ENCODE measurements at places on chromosomes 7 and 10.
A peak's percentile ranks its signal among the peaks of the same experiment; 100 is the strongest.

- DNase-seq = no peak
Measured at GRCh38 chr7:2529161-2530070, 9.8 kb downstream of the LFNG start.

- DNase-seq = no peak
Measured at GRCh38 chr10:3210251-3210877, 37.8 kb upstream of the PITRM1 start.

GRCh38 chr7:47249361-47249760 is 332.6 kb downstream of the TNS3 start:
- DNase-seq = no peak

DNA sequence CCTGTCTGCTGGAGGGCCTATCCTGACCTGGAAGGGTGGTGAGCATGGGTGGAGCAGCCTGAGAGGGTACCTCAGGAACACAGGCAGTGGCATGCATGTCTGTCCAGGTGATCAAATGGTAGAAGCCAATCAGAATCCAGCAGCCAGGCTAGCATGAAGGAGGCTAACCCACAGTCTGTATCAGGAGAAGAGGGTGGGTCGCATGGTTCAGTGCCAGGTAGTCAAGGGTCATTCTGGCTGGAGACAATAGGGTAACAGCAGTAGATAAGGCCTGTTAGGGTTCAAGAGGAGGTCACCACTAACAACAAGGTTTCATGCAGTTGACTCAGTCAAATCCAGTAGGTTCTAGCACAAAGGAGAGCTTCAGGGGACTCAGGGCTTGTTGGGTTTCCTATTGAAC is 10.4 kb downstream of the ALDH18A1 start:
- DNase-seq = no peak

GRCh38 chr10:104123397-104123796 is 1.4 kb downstream of the SFR1 start:
- DNase-seq = no peak

DNA sequence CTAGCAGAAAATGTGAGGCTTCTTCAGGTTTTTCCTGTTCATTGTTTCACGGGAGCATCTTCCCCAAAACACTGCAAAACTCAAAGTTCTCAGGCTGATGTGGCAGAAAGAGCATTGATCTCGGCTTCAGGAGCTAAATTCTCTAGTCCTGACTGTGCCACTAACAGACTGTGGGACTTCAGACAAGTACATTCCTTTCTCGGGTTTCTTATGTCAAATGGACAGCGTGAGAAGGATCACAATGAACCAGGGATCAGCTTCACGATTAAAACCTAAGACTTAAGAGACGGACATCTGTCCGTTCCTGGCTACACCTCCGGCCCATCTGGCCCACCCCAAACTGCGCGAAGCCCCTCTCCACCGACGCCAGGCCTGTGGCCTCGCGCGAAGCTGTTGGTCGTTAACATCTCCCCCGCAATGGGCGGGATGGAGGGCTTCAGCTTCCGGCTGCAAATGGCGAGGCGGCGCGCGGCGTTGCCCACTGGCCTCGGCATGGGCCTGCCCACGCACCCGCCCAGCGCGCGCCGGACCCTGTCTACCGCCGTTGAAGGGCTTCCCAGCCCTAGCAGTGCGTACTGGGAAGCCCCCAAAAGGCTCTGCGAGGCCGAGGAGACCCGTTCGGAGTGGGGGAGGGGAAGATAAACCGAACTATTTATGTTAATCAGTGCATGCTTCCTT is 549 bp upstream of the DDX50 start:
- no peak for DNase-seq

- DNase-seq = no peak
Measured at GRCh38 chr7:76202666-76203030, 952 bp downstream of the SRRM3 start.

DNA sequence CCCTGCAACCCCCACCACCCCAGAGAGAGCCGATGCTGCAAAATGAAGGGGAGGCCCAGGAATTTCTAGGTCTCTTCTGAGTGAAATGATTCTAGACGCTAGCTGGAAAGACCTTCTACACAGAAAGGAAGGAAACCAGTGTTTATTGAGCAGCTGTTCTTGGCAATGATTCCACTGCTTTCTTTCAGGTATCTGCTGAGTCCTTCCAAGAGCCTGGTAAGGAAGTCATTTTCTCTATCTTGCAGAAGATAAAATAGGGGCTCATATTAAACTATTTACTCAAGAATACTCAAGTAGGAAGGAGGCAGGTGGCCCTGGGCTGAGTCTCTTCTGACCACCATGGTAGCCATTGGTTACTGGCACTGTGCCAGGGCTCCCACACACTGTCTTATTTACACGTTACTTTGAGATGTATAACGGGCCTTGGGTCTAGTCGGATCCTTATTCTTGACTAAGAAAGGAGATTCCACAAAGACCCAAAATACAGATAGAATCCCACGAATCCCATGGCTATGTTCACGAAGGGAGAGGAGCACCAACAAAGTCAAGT is 112.1 kb downstream of the GALNT11 start:
- DNase-seq = no peak

DNA sequence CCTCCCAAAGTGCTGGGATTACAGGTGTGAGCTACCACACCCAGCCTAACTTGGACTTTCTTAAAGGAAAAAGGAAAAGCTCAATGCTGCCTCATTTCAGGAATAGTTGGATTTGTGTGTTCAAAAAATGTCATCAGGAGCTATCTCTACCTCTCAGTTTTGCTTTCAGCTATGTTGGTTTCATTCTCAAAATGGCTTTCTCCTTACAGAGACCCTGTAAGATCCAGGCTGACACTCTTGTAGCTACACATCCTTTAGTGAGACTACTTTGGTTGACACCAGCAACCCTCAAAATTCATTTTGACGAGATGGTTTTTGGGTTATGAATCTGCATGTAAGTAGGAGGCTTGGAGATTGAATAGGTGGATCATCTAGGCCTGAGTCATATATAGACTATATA is 269.7 kb upstream of the SORCS1 start:
- DNase-seq = no peak

GRCh38 chr10:132257271-132257670 is 50.5 kb downstream of the STK32C start:
- DNase-seq = no peak

- DNase-seq = no peak
Measured at GRCh38 chr10:69979174-69979573, 73.5 kb upstream of the MACROH2A2 start.

GRCh38 chr7:22864301-22864700 is 41.7 kb upstream of the TOMM7 start:
- no peak for DNase-seq

GRCh38 chr7:20402747-20403230 is 72.1 kb downstream of the ITGB8 start:
- no peak for DNase-seq

GRCh38 chr10:88385601-88386203 is 197.4 kb downstream of the RNLS start:
- peak; percentile 93 for DNase-seq

- no peak for DNase-seq
Measured at GRCh38 chr7:29614229-29614628, 50.6 kb downstream of the PRR15 start.

DNA sequence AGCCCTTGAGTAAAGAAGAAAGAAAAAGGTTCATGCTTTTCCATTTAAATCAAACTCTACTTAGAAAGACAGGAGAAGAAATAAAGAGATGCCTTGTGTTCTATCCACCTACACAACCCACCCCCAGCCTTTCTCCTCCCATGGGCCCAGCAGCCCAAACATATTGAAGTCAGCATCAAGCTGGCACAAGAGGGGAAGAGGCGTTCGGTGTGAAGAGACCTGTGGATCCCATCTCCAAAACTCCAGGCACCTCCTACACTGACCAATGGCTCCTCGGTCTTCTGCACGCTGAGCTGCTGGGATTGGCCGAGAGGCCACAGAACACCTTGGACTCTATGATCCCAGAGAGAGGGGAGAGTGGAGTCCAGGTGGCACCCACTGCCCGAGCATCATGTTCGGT is 66.0 kb upstream of the CELF2 start:
- DNase-seq = no peak

DNA sequence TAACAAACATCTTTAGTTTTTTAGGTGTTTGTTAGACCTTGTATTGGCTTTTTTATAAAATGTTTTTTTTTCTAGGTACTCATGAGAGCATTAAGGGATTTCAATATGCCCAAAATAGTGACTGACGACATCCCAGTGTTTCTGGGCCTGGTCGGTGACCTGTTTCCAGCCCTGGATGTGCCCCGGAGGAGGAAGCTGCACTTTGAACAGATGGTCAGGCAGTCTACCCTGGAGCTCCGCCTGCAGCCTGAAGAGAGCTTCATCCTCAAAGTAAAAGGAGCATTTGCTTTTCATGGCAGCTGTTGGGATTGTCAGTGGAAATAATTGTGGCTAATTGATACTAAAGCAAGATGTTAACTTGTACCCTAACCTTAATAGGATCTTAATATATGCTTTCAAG is 161.5 kb downstream of the DNAH11 start:
- no peak for DNase-seq

DNA sequence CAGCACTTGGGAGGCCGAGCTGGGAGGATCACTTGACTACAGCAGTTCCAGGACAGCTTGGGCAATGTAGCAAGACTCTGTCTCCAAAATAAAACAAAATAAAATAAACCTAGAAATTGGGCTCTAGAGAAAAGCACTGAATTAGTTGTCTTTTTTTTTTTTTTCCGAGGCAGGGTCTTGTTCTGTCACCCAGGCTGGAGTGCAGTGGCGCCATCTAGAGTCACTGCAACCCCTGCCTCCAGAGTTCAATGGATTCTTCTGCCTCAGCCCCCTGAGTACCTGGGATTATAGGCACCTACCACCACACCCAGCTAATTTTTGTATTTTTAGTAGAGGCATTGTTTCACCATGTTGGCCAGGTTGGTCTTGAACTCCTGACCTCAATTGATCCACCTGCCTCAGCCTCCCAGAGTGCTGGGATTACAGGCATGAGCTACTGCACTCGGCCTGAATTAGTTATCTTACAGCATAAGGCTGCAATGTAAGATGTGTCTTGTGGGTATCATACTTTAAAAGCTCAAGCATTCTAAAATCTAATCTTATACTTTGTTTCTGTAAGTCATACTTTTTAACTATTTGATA is 12.8 kb downstream of the MEIG1 start:
- DNase-seq = no peak

DNA sequence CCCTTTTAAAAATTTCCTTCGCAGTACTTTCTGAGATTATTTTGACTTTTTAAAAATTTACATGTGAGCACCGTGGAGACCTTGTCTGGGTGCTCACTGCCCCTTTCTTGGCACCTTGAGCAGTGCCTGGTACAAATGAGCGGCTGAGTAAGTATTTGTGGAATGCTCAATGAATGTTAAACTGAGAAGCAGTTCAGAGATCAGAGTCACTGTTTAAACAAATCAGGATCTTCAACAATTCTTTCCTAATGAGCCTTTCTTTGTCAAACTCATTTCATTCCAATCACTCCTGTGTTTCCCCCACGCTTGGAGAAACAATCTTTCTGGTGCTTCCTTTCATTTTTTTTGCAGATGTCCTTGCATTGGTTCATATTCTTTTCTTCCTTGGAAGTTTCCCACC is 611.3 kb upstream of the GALNT17 start:
- no peak for DNase-seq

GRCh38 chr7:156751319-156751718 is 110.7 kb downstream of the RNF32 start:
- no peak for DNase-seq

DNA sequence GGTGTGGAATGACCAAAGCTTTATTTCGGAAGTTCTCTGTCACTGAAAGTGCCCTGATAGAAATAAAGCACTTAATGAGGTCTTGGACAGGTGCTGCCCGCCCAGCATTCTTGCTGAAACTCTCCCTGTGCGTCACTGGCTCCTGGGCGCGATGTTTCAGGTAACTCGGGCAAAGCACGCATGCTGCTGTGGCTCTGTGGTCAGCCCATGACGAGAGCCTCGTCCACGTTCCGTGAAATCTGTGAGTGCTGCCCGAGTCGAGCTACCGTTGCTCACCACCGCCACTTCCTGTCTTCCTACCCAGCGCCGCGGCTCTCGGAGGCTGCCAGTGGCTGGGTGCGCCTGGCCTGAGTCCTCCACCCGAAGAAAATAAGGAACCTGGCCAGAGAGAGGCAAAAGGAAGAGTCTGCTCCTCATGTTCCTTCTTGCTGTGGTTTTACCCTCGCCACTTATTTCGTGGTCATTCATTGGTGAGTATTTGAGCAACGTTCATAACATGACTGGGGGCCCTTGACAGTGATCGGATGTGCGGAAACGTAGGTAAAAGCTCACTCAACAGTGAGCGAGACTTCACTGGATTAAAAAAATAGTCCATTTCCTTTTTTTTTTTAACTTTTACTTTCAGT is 95.5 kb downstream of the MAP3K8 start:
- DNase-seq = peak; percentile 69

GRCh38 chr10:123154711-123155505 is 706 bp downstream of the BUB3 start:
- no peak for DNase-seq

GRCh38 chr7:157801971-157802675 is 465.3 kb downstream of the DNAJB6 start:
- DNase-seq = no peak

DNA sequence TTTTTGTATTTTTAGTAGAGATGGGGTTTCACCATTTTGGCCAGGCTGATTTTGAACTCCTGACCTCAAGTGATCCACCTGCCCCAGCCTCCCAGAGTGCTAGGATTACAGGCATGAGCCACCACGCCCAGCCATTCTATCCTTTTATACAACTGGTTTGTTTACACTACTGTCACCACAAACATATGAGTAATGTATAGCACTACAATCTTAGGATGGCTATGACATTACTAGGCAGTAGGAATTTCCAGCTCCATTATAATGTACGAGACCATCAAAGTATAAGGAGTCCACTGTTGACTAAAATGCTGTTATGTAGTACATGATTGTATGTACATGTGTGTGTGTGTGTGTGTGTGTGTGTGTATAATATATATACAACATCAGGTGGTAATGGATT is 1126.1 kb upstream of the LRRN3 start:
- no peak for DNase-seq

GRCh38 chr7:26815426-26815825 is 49.0 kb downstream of the SKAP2 start:
- no peak for DNase-seq

GRCh38 chr10:75972491-75973276 is 541.3 kb downstream of the LRMDA start:
- DNase-seq = no peak

DNA sequence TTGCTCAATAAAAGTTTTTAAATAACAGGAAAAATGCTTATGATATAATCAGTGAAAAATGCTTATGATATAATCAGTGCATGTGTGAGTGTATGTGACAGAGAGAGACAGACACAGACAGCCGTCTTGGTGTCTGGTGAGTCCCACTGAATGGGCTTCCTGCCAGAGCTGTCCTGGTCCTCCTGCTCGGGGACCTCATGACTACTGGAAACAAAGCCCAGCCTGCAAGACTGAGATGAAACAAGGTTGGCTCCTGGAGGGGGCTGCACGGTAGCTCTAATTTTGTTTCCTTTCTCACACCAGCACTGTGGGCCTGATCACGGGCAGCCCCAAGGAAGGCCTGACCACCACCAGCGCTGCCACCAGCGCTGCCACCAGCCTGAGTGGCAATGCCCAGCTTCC is 57.3 kb downstream of the NRP1 start:
- DNase-seq = no peak
